ENCODE measurements at places on chromosomes 1 and 21.

GRCh38 chr1:46530791-46531409, 20.5 kb downstream of the KNCN start:
- H3K27me3 ChIP-seq = peaks cover 30% of the 10 kb centered on the region
- peaks cover 3% of the 10 kb centered on the region for H3K4me1 ChIP-seq
- H3K4me3 ChIP-seq = no peak overlapping the region
- H3K36me3 ChIP-seq = no peaks in the 10 kb centered on the region
- H3K27ac ChIP-seq = no peak overlapping the region

DNA sequence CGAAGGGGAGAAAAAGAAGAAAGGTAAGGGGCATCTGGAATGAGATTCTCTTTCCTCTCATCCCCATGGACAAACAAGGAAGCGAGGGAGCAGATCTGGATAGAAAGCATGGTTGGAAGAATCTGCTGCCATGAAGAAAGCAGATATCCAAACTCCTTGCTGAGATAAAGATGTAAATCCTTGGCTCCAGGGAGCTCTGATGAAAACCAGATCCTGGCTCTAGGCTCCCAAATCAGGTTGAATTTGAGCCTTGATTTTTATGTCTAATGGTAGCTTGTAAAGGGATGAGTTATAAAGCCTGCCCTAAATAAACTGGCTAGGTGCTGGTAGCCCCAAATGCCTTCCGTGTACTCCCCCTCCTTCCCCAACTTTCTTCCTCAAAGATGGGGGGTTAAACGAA, 64.1 kb upstream of the LAX1 start:
- no peak overlapping the region for H3K4me3 ChIP-seq
- no peak for DNase-seq
- peaks cover 16% of the 10 kb centered on the region for H3K4me1 ChIP-seq
- H3K36me3 ChIP-seq = peaks cover 12% of the 10 kb centered on the region

GRCh38 chr1:28144203-28145135, 32.0 kb downstream of the PTAFR start:
- no peak overlapping the region for H3K4me3 ChIP-seq
- no peaks in the 10 kb centered on the region for H3K36me3 ChIP-seq
- no peak for DNase-seq

DNA sequence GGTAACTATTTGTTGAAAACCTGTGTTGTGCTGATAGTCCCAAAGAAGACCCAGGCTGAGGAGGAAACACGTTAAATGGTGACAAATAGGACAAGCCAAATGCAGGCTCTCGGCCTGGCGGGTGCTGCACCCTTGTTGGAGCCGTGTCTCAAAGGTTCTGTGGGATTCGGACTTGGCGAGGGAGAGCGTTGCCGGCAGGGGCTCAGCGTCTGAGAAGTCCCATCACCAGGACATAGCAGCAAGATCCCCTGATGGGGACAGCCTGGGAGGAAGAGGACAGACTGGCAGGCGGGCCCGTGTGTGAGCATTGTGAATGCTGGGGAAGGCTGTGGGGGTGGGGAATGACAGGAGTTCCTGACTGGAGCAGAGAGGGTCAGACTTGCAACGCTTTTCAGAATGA, 142.5 kb downstream of the PGBD5 start:
- H3K4me1 ChIP-seq = peaks cover 18% of the 10 kb centered on the region
- DNase-seq = no peak
- H3K36me3 ChIP-seq = peaks cover 11% of the 10 kb centered on the region
- no peak overlapping the region for H3K27ac ChIP-seq
- H3K27me3 ChIP-seq = peaks cover 1% of the 10 kb centered on the region

GRCh38 chr1:202498542-202498941, 150.0 kb downstream of the PPP1R12B start:
- peaks cover 28% of the 10 kb centered on the region for H3K36me3 ChIP-seq
- DNase-seq = no peak
- H3K4me3 ChIP-seq = no peak overlapping the region
- H3K4me1 ChIP-seq = no peaks in the 10 kb centered on the region
- no peak overlapping the region for H3K27ac ChIP-seq
